ENCODE measurements at places on chromosomes 4 and X.

DNA sequence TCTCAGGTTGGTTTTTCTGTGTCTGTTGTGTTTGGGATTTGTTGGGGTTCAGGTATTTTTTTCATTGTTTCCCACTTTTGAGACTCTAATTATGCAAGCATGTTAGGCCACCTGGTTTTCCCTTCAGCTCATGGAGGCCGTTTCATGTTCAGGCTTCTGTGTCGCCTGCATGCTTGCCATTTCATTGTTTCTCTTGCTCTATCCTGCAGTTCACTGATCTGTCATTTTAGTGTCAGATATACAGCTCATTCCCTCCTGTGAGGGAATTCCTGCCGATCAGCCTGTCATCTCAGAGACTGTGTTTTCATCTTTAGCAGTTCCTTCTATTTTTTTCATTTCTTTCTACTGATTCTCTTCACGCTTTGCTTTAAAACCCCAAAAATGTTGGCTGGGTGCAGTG, 49.4 kb upstream of the HGFAC start:
- no peak for DNase-seq

GRCh38 chr4:137659431-137659830, 127.1 kb upstream of the PCDH18 start:
- no peak for DNase-seq

GRCh38 chr4:33592701-33593100, 2651.6 kb downstream of the ARAP2 start:
- DNase-seq = no peak

- DNase-seq = no peak
Measured at GRCh38 chr4:174629265-174629664, 107.0 kb upstream of the HPGD start.

- no peak for DNase-seq
Measured at GRCh38 chrX:38045538-38046096, 39.3 kb downstream of the SYTL5 start.

- DNase-seq = no peak
Measured at GRCh38 chrX:13023567-13023966, 20.9 kb downstream of the FAM9C start.

DNA sequence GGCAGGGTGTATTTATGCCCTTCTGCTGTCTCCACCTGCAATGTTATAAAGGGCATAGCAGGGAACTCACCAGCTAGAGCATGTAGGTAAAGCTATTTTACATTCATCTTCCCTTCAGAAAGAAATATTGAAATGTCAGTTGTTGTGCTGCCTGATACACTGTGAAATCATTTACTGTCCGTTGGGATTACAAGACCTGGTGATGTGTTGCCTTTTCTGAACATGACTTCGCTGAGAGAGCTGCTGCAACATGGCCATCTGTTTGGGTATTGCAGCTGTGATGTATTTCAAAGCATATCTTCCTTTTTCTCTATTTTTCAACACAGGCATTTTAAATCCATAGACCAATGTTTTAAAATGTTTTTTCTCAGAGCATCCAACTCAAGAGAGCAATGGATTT, 644.1 kb upstream of the GNPDA2 start:
- no peak for DNase-seq

DNA sequence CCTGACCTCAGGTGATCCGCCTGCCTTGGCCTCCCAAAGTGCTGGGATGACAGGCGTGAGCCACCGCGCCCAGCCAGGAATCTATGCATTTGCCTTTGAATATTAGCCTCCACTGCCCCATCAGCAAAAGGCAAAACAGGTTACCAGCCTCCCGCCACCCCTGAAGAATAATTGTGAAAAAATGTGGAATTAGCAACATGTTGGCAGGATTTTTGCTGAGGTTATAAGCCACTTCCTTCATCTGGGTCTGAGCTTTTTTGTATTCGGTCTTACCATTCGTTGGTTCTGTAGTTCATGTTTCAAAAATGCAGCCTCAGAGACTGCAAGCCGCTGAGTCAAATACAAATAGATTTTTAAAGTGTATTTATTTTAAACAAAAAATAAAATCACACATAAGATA, 44.2 kb upstream of the SHOX start:
- DNase-seq = no peak

GRCh38 chr4:109294468-109295020, 7.9 kb downstream of the COL25A1 start:
- DNase-seq = no peak
